Midbrain (tissue), 1 donor: ENCODE measurements at places on chromosomes 5 and 9.

GRCh38 chr5:140875085-140876065 is at the start of gene PCDHA12:
Gene PCDHA12, plus strand, starts transcription at chr5:140875308. Its CDS starts 165 bp downstream, at chr5:140875473.
- peak; percentile 3 for DNase-seq

GRCh38 chr5:41795125-41795524 is 75.1 kb downstream of the OXCT1 start:
- no peak for DNase-seq

DNA sequence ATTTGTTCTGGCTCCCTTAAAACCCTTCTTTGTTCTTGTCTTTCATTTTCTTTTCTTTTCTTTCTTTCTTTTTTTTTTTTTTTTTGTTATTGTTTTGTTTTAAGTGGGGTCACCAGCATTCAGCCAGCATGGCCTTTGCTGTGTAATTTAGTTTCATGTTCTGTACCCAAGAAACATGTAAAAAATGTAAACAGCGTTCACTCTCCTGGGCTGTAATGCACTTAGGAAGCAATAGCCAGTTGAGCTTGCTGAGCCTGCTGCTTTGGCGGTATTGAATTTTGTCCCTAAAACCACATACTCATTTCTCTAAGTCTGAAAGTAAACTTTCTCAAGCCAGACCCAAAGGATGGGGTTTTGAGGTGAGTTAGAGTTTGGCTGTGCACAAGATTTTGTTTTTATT is 158.6 kb downstream of the PAPPA start:
- no peak for DNase-seq

GRCh38 chr9:126623314-126623666 is 9.6 kb downstream of the LMX1B start:
- DNase-seq, result no peak

DNA sequence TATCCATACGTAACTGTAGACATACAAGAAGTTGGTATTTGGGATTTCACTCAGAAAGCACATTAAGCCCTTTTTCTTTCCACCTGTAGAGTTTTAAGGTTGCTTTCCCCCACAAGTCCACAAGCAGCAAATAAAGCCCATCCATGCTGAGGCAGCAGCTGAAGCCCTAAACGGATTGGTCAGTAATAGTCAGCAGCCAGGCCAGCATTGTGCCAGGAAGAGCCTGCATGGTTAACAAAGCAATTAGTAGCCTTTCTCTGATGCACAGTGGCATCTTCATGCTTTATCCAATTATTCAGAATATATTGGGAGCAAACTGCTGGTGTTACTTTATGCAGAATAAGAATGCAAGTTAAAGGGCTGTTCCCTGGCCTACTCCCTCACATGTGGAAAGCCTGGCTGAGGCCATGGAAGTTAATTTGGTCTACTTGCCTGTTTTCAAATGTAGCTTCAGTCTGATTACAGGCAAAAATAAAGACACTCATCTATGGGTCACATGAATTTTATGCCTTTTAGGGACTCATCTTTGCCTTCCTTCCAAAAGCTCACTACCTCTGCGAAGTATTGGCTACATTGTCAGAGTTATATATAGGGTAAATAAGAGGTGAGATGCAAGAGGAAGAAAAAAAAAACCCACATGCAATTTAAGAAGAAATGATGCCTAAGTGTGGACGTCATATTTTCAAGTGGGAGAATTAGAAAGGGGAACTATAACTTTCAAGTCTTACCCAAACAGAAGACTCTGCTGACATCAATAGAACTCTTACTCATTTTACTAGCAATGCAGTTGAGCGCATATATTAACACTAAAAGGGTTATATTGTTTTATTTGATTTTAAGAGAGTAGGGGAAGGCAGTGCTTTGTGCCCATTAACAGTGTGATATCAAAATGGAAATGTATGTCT is 15.9 kb downstream of the EBF1 start:
- no peak for DNase-seq

DNA sequence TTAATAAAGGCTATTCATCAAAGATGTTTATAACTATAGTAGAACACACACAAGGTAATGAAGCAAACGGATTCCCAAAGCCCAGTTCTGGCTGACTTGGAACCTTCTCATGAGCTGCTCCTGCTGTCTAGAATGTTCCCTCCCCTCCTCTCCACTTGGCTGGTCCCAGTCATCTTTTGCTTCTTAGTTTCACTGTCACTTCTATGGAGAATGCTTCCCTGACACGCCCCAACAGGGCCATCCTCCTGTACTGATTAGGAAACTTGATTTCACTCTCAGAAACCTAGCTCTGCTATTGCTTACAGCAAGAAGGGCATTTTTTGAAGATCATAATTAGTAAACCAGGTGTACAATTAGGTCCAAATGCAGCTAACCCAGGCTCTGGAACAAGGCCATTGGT is 3.2 kb upstream of the RAPGEF1 start:
- DNase-seq, result no peak

DNA sequence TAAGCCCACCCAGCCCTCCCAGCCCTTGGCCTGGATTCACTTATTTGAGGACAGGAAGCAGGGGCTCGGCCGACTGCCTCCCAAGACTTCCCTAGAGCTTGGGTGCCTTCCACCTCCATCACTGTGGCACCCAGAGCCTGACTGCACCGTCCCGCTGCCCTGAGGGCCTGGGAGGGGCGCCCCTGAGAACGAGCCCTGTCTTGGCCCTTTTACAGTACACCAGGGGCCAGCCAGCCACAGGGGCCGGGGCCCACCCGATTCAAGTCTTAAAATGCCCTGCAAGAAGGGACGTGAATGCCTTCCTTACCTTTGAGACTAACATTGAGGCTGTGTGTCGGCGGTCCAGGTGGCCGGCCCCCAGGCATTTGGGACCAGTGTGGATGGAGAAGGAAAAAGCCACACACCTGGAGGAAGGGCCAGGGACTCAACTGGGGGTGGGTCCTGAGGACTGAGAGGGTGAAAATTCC is 16.8 kb downstream of the FAM78A start:
- no peak for DNase-seq

DNA sequence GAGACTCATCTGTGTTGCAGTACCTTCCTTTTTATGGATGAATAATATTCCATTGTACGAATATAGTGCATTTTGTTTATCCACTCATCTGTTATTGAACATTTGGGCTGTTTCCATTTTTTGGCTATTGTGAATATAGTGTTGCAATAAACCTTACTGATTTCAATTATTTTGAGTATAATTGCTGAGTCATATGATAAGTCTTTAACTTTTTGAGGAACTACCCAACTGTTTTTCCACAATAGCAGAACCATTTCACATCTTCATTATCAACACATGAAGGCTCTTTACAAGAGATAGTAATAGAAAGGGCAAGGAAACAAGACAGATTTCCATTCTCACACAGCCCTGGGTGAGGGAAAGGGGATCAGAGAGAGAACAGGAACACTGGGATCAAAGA is 329.2 kb downstream of the RAB3C start:
- DNase-seq, result no peak

GRCh38 chr9:129520082-129520481 is 100.8 kb downstream of the C9orf50 start:
- no peak for DNase-seq

GRCh38 chr9:74415995-74416394 is 81.1 kb upstream of the RORB start:
- DNase-seq, result no peak

GRCh38 chr9:69583645-69584234 is 88.4 kb downstream of the APBA1 start:
- DNase-seq, result no peak

DNA sequence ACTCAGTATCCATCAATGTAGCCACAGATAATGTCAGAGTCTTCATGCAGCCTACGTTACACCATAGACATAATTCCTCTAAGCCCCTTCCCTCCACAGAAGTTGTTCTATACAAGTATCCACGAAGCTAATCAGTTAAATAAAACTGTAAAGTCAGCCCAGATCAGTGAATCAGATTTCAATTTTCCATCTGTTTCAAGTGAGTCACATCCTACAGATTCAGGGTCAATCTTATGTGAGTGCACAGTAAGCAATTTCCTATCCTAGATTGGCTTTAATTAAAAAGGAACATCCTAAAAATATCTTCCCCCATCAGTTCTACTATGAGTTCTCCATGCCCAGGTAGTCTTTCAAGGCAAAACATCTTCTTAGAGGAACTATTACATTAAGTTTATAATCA is 402.5 kb downstream of the EFNA5 start:
- DNase-seq, result no peak

- DNase-seq, result no peak
Observed at GRCh38 chr5:173733831-173734501, 117.5 kb upstream of the BOD1 start.

- DNase-seq, result no peak
Observed at GRCh38 chr9:89379508-89380115, 61.3 kb downstream of the SECISBP2 start.

DNA sequence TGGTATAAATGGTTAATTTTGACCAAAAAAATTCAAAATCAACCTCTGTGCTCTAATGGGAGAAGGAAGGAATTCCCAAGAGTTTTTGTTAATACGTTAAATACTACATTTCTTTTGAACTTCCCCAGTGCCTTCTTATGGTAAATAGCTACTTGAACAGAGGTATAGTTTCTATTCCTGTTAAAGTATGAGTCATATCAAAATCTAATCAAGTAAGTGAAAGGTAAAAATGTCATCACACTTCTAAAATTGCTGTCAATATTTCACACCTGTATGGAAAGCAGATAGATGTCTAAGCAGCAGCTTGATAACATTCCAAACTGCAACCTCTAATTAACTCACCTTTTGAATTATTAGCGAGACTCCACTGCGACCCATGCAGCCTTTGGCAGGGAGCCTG is 214.1 kb upstream of the MEF2C start:
- DNase-seq, result no peak

- DNase-seq, result peak; percentile 28
Observed at GRCh38 chr5:60207040-60207439, 313.5 kb upstream of the PDE4D start.
